ENCODE measurements at places on chromosomes 7 and 10. TPM values are rescaled to one million over a fixed set of nuclear protein-coding genes. Genes with fewer than 3 reads are reported as not detected.

The AOAH gene
- 10.5 TPM for total RNA-seq

- H3K4me3 ChIP-seq, result no peak overlapping the region
- H3K36me3 ChIP-seq, result no peaks in the 10 kb centered on the region
- H3K27me3 ChIP-seq, result no peaks in the 10 kb centered on the region
- H3K4me1 ChIP-seq, result no peaks in the 10 kb centered on the region
- DNase-seq, result no peak
Observed at GRCh38 chr7:7843972-7844371, 124.6 kb upstream of the GLCCI1 start.

The BMPER gene
- total RNA-seq, result 12.5 TPM

GRCh38 chr10:74916283-74916682 lies 89.9 kb downstream of the KAT6B start:
- H3K36me3 ChIP-seq, result peaks cover 6% of the 10 kb centered on the region
- no peaks in the 10 kb centered on the region for H3K27me3 ChIP-seq
- no peak overlapping the region for H3K27ac ChIP-seq
- DNase-seq, result no peak
- peaks cover 11% of the 10 kb centered on the region for H3K4me1 ChIP-seq

The ECD gene
- total RNA-seq, result 40.8 TPM

DNA sequence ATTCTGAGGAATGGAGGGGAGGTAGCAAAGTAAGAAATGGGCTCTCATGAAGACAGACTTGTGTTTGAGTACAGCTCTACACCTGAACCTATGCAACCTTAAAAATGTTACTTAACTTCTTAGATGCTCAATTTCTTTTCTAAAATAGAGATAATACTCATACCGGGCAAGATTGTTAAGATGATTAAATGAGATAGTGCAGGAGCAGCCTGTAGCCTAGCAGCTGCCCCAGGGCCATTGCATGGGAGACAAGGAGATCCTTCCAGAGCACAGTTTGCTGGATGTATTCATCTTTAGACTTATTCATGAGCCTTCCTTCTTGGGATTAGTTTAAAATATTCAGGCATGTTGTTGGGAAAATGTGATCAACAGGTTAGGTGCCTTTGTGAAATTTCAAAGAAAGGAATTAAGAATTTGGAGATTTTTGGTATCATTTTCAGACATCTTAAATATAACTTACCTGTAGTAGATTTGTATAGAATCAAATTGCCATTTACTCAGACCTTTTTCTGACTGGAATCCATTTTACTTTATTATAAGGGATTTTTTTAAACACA lies 130.2 kb downstream of the KAT6B start:
- no peaks in the 10 kb centered on the region for H3K36me3 ChIP-seq
- no peaks in the 10 kb centered on the region for H3K27me3 ChIP-seq
- H3K27ac ChIP-seq, result no peak overlapping the region
- no peak for DNase-seq
- no peak overlapping the region for H3K4me3 ChIP-seq

The C1GALT1 gene
- 28.0 TPM for total RNA-seq

GRCh38 chr10:21919117-21919516 lies 84.4 kb downstream of the DNAJC1 start:
- H3K4me3 ChIP-seq, result no peak overlapping the region
- no peak overlapping the region for H3K27ac ChIP-seq
- H3K4me1 ChIP-seq, result no peaks in the 10 kb centered on the region

GRCh38 chr10:22764639-22765038 lies 50.3 kb upstream of the PIP4K2A start:
- no peaks in the 10 kb centered on the region for H3K27me3 ChIP-seq
- H3K36me3 ChIP-seq, result no peaks in the 10 kb centered on the region
- no peaks in the 10 kb centered on the region for H3K4me1 ChIP-seq
- peak; percentile 39 for DNase-seq
- H3K27ac ChIP-seq, result no peak overlapping the region
- no peak overlapping the region for H3K4me3 ChIP-seq

The LAMB4 gene
- 0.42 TPM for total RNA-seq

GRCh38 chr10:132832186-132832969 lies 46.4 kb upstream of the NKX6-2 start:
- H3K4me1 ChIP-seq, result peaks cover 3% of the 10 kb centered on the region
- no peaks in the 10 kb centered on the region for H3K36me3 ChIP-seq
- no peaks in the 10 kb centered on the region for H3K27me3 ChIP-seq
- DNase-seq, result no peak
- H3K4me3 ChIP-seq, result no peak overlapping the region
- H3K27ac ChIP-seq, result no peak overlapping the region

GRCh38 chr7:130390486-130390885 lies 10.2 kb downstream of the CPA1 start:
- no peak overlapping the region for H3K27ac ChIP-seq
- no peak for DNase-seq
- no peaks in the 10 kb centered on the region for H3K36me3 ChIP-seq
- no peaks in the 10 kb centered on the region for H3K4me1 ChIP-seq

GRCh38 chr7:97851683-97852082 lies 20.5 kb downstream of the ASNS start:
- H3K36me3 ChIP-seq, result peaks cover 3% of the 10 kb centered on the region
- no peak overlapping the region for H3K4me3 ChIP-seq
- H3K4me1 ChIP-seq, result no peaks in the 10 kb centered on the region
- H3K27me3 ChIP-seq, result no peaks in the 10 kb centered on the region
- no peak overlapping the region for H3K27ac ChIP-seq

- H3K4me1 ChIP-seq, result peaks cover 8% of the 10 kb centered on the region
- no peak overlapping the region for H3K27ac ChIP-seq
- no peak for DNase-seq
- no peaks in the 10 kb centered on the region for H3K36me3 ChIP-seq
- no peaks in the 10 kb centered on the region for H3K27me3 ChIP-seq
Observed at GRCh38 chr10:49243610-49244283, 55.2 kb upstream of the C10orf71 start.

DNA sequence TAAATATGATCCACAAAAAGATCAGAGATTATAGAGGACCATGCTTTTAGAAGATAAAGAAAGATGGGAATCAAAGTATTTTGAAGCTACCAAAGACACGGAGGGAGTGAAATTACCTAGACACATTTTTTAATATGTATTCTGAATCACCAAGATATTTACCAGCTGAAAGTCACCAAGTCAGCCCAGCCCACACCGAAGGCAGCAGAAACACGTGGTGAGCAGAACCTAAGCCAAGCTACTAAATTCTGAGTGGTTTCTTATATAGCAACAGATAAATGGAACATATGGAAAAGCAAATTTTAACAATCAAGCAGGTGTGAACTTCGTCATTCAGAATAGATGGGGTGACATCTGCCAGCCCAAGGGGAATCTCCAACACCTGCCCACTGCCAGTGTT lies 134.7 kb upstream of the AKR1E2 start:
- H3K4me1 ChIP-seq, result no peaks in the 10 kb centered on the region
- H3K36me3 ChIP-seq, result no peaks in the 10 kb centered on the region
- no peak for DNase-seq
- H3K27me3 ChIP-seq, result no peaks in the 10 kb centered on the region
- H3K4me3 ChIP-seq, result no peak overlapping the region

- peak overlapping the region; percentile 57 for H3K27ac ChIP-seq
- H3K36me3 ChIP-seq, result no peaks in the 10 kb centered on the region
- no peak overlapping the region for H3K4me3 ChIP-seq
- no peaks in the 10 kb centered on the region for H3K27me3 ChIP-seq
Observed at GRCh38 chr10:104300736-104301292, 31.8 kb downstream of the GSTO2 start.

DNA sequence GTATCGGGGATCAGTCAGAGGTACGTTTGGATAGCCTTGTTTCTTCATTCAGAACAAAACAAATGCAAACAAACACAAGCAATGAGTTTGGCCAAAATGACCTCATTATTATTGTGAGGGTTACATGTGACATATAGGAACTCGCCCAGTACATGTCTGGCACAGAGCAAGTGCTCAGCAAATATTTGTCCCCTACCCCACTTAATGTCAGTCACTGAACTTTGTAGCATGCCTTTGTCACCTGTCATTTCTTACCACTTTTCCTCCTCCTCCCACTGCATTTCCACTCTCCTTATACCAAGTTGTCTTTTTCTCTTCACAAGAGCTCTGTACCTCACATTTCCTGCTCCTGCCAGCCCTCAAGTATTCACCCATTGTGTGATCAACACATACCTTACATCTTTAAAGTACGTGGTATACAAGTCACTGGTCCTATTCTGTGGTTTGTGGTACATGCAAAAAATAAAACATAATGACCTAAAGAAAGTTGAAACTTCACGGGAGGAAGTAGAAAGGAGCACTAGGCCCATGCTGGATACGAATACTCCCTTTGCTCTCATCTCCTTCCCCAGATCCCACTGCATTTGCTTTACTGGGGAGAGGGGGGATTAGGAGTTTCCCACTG lies 236.0 kb downstream of the INHBA start:
- H3K36me3 ChIP-seq, result no peaks in the 10 kb centered on the region
- no peaks in the 10 kb centered on the region for H3K4me1 ChIP-seq
- no peak overlapping the region for H3K4me3 ChIP-seq
- H3K27me3 ChIP-seq, result peaks cover 2% of the 10 kb centered on the region
- no peak for DNase-seq

- H3K27ac ChIP-seq, result no peak overlapping the region
- H3K36me3 ChIP-seq, result no peaks in the 10 kb centered on the region
- H3K4me3 ChIP-seq, result no peak overlapping the region
- peak; percentile 46 for DNase-seq
- no peaks in the 10 kb centered on the region for H3K27me3 ChIP-seq
- H3K4me1 ChIP-seq, result no peaks in the 10 kb centered on the region
Observed at GRCh38 chr10:71314028-71314693, 4.9 kb upstream of the SLC29A3 start.

The PTPRZ1 gene
- total RNA-seq, result 16.2 TPM

The ARPC1B gene
- 312 TPM for total RNA-seq

The LOXL4 gene
- 14.9 TPM for total RNA-seq

The VPS41 gene
- 47.5 TPM for total RNA-seq

DNA sequence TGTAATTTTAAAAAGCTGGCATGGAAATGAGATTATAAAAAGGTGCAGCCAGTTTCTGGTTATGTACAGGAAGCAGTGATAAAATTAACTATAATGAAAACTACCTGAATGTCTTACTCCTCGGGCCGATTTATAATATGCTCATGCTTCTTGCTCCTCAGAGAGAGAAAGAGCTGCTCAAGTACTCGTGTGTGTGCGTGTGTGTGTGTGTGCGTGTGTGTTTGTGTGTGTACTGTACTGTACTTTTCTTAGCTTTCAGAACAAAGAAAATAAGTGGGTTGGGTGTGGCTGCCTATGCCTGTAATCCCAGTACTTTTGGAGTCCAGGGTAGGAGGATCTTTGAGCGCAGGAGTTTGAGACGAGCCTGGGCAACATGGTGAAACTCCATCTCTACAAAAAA lies 96.6 kb upstream of the NMT2 start:
- no peak overlapping the region for H3K27ac ChIP-seq
- DNase-seq, result no peak
- no peaks in the 10 kb centered on the region for H3K27me3 ChIP-seq
- H3K4me3 ChIP-seq, result no peak overlapping the region

GRCh38 chr10:20535897-20536881 lies 360.9 kb downstream of the NEBL start:
- no peak overlapping the region for H3K4me3 ChIP-seq
- no peaks in the 10 kb centered on the region for H3K36me3 ChIP-seq
- no peaks in the 10 kb centered on the region for H3K27me3 ChIP-seq
- H3K27ac ChIP-seq, result no peak overlapping the region

The IRF5 gene
- 13.8 TPM for total RNA-seq

- DNase-seq, result no peak
- no peaks in the 10 kb centered on the region for H3K27me3 ChIP-seq
- H3K27ac ChIP-seq, result no peak overlapping the region
- no peaks in the 10 kb centered on the region for H3K4me1 ChIP-seq
- no peaks in the 10 kb centered on the region for H3K36me3 ChIP-seq
- no peak overlapping the region for H3K4me3 ChIP-seq
Observed at GRCh38 chr10:77090381-77091356, 546.9 kb downstream of the KCNMA1 start.

The PVRIG gene
- total RNA-seq, result not detected

The CREB5 gene
- 16.8 TPM for total RNA-seq

The LRRTM3 gene
- not detected for total RNA-seq

GRCh38 chr10:51468424-51468823 lies 231.0 kb downstream of the CSTF2T start:
- no peaks in the 10 kb centered on the region for H3K4me1 ChIP-seq
- H3K27ac ChIP-seq, result no peak overlapping the region
- H3K36me3 ChIP-seq, result no peaks in the 10 kb centered on the region
- no peak for DNase-seq

- H3K27ac ChIP-seq, result no peak overlapping the region
- H3K36me3 ChIP-seq, result no peaks in the 10 kb centered on the region
- H3K27me3 ChIP-seq, result no peaks in the 10 kb centered on the region
- DNase-seq, result no peak
Observed at GRCh38 chr7:83201355-83201754, 38.7 kb upstream of the PCLO start.

GRCh38 chr7:105319578-105319977 lies 69.1 kb downstream of the SRPK2 start:
- no peak overlapping the region for H3K4me3 ChIP-seq
- no peaks in the 10 kb centered on the region for H3K27me3 ChIP-seq
- H3K36me3 ChIP-seq, result no peaks in the 10 kb centered on the region
- no peak overlapping the region for H3K27ac ChIP-seq
- no peak for DNase-seq

The AGMO gene
- total RNA-seq, result 5.1 TPM

The CPVL gene
- total RNA-seq, result 5.7 TPM

- H3K4me1 ChIP-seq, result no peaks in the 10 kb centered on the region
- H3K27ac ChIP-seq, result no peak overlapping the region
- no peaks in the 10 kb centered on the region for H3K27me3 ChIP-seq
Observed at GRCh38 chr10:48580236-48580635, 24.6 kb downstream of the ARHGAP22 start.

- no peak overlapping the region for H3K27ac ChIP-seq
- DNase-seq, result no peak
- no peak overlapping the region for H3K4me3 ChIP-seq
- no peaks in the 10 kb centered on the region for H3K27me3 ChIP-seq
- peaks cover 6% of the 10 kb centered on the region for H3K4me1 ChIP-seq
- no peaks in the 10 kb centered on the region for H3K36me3 ChIP-seq
Observed at GRCh38 chr7:131370523-131370968, 42.9 kb downstream of the MKLN1 start.

The OAT gene
- 67.9 TPM for total RNA-seq

DNA sequence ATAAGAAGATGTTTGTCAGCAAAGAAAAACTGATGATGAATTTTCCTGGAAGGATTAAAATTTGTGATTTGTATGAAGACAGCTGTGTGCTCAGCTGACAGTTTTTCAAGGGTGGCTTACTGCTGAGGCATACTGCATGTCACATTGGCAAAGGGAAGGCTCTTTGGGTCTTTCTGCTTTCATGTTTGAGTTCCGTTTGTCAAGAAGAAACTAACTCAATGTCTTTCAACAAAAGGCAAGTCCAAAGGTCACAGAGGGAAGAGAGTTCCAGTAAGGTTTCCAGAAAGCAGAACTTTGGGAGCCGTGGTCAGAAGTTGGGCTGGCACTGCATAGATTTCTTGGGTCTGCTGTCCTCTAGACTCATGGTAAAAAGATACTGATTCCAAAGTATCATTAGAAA lies 16.9 kb downstream of the DYDC2 start:
- no peaks in the 10 kb centered on the region for H3K4me1 ChIP-seq
- no peak overlapping the region for H3K4me3 ChIP-seq
- no peaks in the 10 kb centered on the region for H3K36me3 ChIP-seq
- H3K27ac ChIP-seq, result no peak overlapping the region
- H3K27me3 ChIP-seq, result no peaks in the 10 kb centered on the region
